ENCODE measurements at places on chromosomes 2 and 18.

- DNase-seq = no peak
These were observed 15.2 kb downstream of the BCL2L11 start for GRCh38 chr2:111135910-111136297.

DNA sequence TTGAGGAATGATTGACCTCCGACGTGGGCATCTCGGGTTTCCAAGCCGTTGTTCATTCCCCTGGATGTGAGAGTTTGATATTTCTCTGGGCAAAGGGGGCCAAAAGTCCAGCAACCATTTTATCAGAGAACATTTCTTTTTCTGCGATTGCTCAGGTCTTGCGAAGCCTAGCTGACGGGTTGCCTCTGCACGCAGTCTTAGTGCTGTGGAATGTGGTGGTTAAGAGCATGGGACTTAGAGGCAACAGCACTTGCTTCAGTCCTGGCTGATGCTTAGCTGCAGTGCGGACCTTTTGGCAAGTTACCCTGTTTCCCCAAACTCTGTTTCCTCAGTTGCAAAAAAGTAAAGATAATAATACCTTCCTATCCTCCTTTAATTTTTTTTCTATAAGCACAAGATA is 45.0 kb downstream of the FAP start:
- DNase-seq = no peak

DNA sequence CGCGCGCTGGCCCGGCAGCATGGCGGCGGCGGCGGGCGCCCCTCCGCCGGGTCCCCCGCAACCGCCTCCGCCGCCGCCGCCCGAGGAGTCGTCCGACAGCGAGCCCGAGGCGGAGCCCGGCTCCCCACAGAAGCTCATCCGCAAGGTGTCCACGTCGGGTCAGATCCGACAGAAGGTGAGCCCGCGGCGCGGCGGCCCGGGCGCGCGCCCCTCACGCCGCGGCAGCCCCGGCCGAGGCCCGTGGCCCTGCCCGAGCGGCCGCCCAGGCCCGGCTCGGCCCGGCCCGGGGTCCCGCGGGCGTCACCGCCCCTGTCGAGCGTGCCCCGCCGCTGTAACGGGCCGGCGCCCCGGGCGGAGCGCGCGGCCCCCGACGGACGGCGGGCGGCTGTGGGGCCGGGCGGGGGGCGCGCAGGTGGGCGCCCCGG is 218 bp downstream of the DGKD start:
- no peak for DNase-seq

GRCh38 chr2:140869925-140870324 is 1260.9 kb downstream of the LRP1B start:
- DNase-seq = no peak

GRCh38 chr2:172021955-172022354 is 22.2 kb downstream of the METAP1D start:
- DNase-seq = peak; percentile 26

DNA sequence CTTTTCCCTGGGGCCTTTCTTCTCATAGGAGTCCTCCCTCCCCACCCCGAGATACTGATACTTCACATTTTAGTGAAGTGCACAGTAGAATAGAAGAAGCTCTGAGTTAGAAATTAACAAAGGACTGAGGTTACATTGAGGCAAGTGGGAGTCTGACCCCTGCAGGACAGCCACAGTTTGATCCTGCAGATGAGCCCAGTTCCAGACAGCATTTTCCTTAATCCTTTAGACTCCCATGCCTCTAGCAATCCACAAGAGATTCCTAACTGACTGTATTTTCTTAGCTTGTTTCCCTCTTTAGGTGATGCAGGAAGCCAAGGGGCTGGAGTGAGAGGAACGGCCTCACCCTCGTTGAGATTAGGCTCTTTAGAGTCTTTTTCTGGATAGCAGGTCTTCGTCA is 204.0 kb downstream of the CYRIA start:
- no peak for DNase-seq

DNA sequence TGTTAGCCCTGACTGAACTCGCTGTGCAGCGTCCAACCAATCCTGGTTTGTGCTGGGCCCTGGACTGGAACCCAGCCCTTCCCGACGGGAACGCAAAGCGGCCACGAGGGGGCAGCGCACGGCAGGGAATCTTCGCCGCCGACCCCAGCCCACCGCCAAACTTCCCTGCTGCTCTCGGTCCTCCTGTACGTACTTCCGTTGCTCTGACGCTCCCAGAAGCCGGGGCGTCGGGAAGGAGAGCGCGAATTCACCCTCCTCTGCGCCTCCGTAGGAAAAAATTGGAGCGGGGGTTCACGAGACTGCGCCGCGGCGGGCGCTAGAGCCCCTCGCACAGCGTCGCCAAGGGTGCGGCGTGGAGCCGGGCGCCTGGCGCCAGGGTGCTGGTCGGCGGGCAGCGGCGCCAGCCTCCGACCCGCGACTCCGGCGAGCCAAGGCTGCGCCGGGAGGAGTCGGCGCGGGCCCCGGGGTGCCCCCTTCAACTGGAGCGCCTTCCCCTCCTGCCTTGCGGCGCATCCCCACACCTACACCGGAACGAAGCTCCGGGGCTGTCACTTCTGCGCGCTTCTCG is 873 bp upstream of the SH3RF3 start:
- peak; percentile 71 for DNase-seq

DNA sequence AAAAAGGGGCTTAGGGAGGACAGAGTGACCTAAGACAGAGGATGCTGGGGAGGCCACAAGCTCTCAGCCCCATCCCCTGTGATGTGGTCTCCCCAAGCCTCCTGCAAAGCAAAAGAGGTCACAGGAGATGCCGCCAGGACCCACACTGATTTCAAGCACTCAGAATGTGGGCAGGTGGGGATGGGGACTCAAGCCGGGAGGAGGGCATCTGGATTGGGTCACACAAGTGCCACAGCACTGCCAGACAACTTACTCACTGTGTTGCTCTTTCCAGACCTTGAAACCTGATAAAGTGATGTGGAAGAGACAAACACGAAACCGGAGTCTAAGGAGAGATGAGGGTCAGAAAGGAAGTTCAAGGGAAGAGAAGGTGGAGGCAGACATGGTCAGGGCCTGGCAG is 95.7 kb downstream of the TTC32 start:
- no peak for DNase-seq

DNA sequence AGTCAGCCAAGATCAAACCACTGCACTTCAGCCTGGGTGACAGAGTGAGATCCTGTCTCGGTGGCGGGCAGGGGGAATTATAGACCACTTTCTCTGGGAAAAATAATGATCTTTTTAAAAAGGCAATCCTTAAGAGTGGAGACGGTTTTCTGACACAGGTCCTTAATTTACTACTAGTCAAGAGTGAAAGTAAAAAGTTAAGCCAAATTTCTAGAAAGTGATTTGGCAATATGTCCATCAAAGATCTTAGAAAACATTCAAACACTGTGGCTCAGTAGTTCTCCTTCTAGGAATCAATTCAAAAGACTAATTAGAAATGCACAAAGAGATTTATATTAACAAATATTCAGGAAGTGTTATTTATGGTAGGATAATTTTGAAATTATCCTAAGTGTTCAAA is 148.5 kb upstream of the DNMT3A start:
- DNase-seq = no peak
